Posterior cingulate gyrus (tissue), 11 donors: ENCODE measurements at places on chromosomes 3 and 15.

GRCh38 chr3:150520408-150520807, 25.9 kb downstream of the SERP1 start:
- DNase-seq = no peak

DNA sequence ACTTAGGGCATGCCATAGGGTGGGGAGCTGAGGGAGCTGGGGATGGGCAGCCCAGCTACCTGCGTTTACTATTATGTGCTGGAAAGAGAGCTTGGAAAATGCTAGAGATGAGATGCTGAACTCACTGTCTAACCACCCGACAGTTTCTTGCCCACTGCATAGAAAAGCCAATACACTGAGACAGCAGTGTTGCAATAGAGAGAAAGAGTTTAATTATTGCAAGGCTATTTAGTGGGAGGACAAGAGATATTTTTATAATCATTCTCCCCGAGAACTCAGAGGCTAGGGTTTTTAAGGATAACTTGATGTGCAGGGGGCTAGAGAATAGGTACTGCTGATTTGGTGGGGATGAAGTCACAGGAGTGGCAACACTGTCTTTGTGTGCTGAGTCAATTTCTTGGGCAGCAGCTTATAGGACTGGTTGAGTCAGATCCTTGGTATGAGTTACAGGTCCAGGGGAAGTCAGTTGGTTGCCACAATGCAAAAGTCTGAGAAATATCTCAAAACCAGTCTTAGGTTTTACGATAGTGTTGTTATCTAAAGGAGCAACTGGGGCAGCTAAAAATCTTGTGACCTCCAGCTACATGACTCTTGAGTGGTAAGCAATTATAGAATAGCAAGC, 205.9 kb downstream of the GABRG3 start:
- DNase-seq = no peak

GRCh38 chr15:68538311-68538710, 40.5 kb upstream of the CORO2B start:
- DNase-seq = no peak

- no peak for DNase-seq
Measured at GRCh38 chr3:51928438-51928837, 13.3 kb downstream of the RRP9 start.

GRCh38 chr3:127016461-127016860, 33.5 kb downstream of the PLXNA1 start:
- DNase-seq = no peak

DNA sequence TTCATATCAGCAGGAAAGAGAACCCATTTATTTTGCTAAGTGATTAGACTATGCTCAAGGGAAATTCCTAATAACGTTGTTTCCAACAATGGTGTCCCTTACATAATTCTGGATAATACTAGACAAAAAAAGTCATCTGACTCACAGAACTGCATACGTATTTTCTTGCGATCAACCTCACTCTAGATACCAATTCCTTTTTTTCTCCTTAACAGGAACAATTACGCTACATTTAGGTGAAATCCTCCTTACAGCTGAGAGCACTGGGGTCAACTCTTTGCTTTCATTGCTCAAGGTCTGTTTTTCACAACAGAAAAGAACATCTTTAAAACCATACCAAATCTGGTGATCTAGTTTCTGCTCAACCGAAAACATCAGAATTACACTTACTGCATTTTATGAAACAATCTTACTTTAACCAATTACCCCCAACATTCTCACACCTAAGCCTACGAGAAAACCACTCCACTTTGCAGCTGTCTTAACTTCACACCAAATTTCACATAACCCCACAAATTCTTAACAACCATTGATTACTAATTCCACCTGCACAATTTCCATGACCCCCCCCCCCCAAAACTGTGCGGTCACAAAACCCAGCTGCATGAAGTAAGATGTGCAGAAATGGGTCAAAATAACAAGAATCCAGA, 61.2 kb upstream of the ICE2 start:
- DNase-seq = no peak

DNA sequence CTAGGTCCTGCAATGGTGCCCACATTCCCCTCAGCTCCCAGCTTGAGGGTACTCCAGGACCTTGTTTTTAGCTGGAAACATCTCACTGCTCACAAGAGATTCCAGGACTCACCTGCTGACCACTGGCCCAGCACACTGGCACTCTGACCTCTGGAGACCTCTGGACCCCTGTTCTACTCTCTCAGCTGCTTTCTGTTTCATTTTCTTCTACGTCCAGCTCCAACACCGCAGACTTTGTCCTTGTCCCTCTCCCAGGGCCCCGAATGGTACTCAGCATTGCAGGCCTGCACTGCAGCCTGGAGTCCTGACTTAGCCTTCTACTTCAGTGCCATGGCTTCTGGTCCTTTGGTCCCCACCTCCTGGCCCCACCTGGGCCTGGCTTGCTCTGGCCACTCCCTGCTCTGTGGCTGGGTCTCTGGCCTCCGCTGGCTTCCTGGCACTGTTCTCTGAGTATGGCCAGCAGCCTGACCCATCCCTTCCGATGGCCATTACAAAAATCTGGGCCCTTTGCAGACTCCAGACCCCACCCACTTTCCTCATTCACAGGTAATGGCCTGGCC, 27.9 kb downstream of the KY start:
- DNase-seq = no peak

- DNase-seq = no peak
Measured at GRCh38 chr3:186823386-186823785, 17.1 kb upstream of the RFC4 start.

- DNase-seq = no peak
Measured at GRCh38 chr3:150961949-150962348, 10.6 kb downstream of the CLRN1 start.

- no peak for DNase-seq
Measured at GRCh38 chr15:56871867-56872266, 46.6 kb upstream of the TCF12 start.

DNA sequence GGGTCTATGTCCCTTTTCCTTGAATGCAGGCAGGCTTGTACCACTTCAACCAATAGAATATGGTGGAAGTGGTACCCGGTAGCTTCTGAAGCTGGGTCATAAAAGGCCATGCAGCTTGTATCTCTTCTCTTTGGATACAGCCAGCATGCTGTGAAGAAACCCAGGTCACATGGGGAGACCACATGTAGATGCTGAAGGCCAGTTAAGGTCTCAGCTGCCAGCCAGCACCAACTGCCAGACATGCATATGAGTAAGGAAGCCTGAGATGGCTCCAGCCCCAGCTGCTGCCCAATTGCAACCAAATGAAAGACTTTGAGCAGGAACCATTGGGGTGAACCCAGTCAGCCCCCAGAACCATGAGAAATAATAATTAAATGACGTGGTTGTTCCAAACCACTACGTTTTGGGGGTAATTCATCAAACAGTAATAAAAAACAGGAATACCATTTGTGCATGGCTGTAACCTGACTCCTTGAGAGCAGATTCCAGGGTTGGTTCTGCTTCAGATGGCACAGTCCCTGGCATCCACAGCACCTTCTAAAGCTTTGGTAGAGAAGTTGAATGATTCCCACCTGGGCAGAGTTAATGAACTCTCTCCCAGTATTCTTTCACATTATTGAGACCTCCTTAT, 3.8 kb downstream of the RBP2 start:
- DNase-seq = no peak

DNA sequence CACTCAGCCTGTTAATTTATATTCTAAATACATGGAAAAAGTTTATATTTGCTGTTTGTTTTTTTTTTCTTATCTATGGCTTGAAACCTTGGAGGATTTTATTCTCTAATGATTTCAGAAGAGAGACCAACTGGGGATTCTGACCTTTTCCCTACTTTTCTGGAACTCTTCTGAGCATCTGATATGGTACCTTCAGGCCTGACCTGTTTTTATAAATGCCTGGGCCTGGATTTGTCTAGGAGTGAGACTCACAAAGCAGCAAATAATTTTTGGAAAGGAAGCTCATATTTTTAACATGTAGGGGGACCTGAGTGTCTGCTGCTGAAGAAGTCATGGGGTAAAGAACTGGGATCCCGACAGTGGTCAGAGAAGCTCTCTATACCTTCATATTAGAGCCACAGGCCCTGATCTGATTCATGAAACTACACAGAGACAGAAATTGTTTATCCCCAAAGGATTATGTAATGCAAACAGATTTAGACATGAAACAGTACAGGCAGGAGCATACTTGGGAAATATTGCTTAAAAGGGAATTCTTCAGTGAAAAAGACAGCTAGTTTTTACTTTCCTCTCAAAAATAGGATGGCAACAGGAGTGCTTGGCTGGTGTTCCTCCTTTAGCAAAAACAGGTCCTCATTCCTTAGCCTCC, 15.9 kb downstream of the PPM1L start:
- DNase-seq = no peak

GRCh38 chr3:10563396-10563795, 58.0 kb upstream of the ATP2B2 start:
- DNase-seq = no peak
